ENCODE measurements at places on chromosomes 7 and 10. TPM values are rescaled to one million over a fixed set of nuclear protein-coding genes. Genes with fewer than 3 reads are reported as not detected.

MNX1 gene
- 6.1 TPM for total RNA-seq

EMX2 gene
- not detected for total RNA-seq

CLDN4 gene
- total RNA-seq = 4.9 TPM

CHAT gene
- total RNA-seq = not detected

LGI1 gene
- total RNA-seq = not detected

ZMIZ2 gene
- total RNA-seq = 24.2 TPM

CRHR2 gene
- total RNA-seq = not detected

STAG3 gene
- total RNA-seq = 0.15 TPM

PDZD7 gene
- 0.71 TPM for total RNA-seq

PRSS2 gene
- not detected for total RNA-seq

ADAMTS14 gene
- total RNA-seq = 0.09 TPM

HOXA9 gene
- total RNA-seq = 0.44 TPM

TMED4 gene
- total RNA-seq = 54.9 TPM

WDR86 gene
- total RNA-seq = 0.20 TPM

SEMA3E gene
- 3.1 TPM for total RNA-seq

ASAH2B gene
- total RNA-seq = 4.5 TPM

KEL gene
- not detected for total RNA-seq

BTBD16 gene
- 0.44 TPM for total RNA-seq

HGF gene
- total RNA-seq = 0.13 TPM

LIPM gene
- not detected for total RNA-seq

RBP4 gene
- total RNA-seq = 10.4 TPM

WBP1L gene
- 30.7 TPM for total RNA-seq

ELN gene
- total RNA-seq = 0.10 TPM

RADIL gene
- total RNA-seq = 2.0 TPM

PIK3AP1 gene
- total RNA-seq = 0.92 TPM

CRYGN gene
- total RNA-seq = not detected

TLX1 gene
- not detected for total RNA-seq

C10orf143 gene
- total RNA-seq = 0.69 TPM

NUPR2 gene
- not detected for total RNA-seq

CYP2C9 gene
- not detected for total RNA-seq

TMEM273 gene
- total RNA-seq = not detected

BBS9 gene
- total RNA-seq = 3.5 TPM

ATP6V0A4 gene
- total RNA-seq = 0.22 TPM

PTF1A gene
- total RNA-seq = not detected

GPR26 gene
- not detected for total RNA-seq

GSDME gene
- 35.6 TPM for total RNA-seq

ELMO1 gene
- 2.8 TPM for total RNA-seq

ST8SIA6 gene
- 0.13 TPM for total RNA-seq

HHEX gene
- 16.6 TPM for total RNA-seq

C10orf67 gene
- 0.06 TPM for total RNA-seq

CNNM1 gene
- 19.0 TPM for total RNA-seq

CDNF gene
- total RNA-seq = 0.85 TPM

CALML3 gene
- total RNA-seq = not detected

GIMAP6 gene
- total RNA-seq = not detected

PDIA4 gene
- total RNA-seq = 200 TPM

HOXA2 gene
- 1.4 TPM for total RNA-seq

DHTKD1 gene
- 9.5 TPM for total RNA-seq

CDH23 gene
- total RNA-seq = 2.2 TPM

TMEM184A gene
- total RNA-seq = 15.3 TPM

DEPP1 gene
- total RNA-seq = 1.8 TPM

ARL3 gene
- total RNA-seq = 13.9 TPM

SLC18A3 gene
- total RNA-seq = not detected

ZNF804B gene
- not detected for total RNA-seq

All from A549 treated with DMSO at 1 μM for 4 hours (cell line).